ENCODE measurements at places on chromosomes 1 and 21.

- DNase-seq = no peak
Observed at GRCh38 chr1:246157516-246157915, 349.6 kb downstream of the SMYD3 start.

- DNase-seq = peak; percentile 55
Observed at GRCh38 chr1:223811634-223812101, 34.1 kb downstream of the TP53BP2 start.

- DNase-seq = peak; percentile 66
Observed at GRCh38 chr1:21308847-21309652, 18.8 kb upstream of the ECE1 start.

GRCh38 chr1:234928642-234929041, 200.0 kb downstream of the TOMM20 start:
- no peak for DNase-seq

GRCh38 chr1:25863486-25864262, 4.4 kb upstream of the AUNIP start:
- no peak for DNase-seq

GRCh38 chr1:228063251-228064191, 19.0 kb upstream of the ARF1 start:
- DNase-seq = no peak

GRCh38 chr1:205488074-205488723, 16.3 kb upstream of the CDK18 start:
- peak; percentile 86 for DNase-seq

Data from stomach (tissue), 19 donors.